Fibroblast of pulmonary artery (primary cell): ENCODE measurements at places on chromosomes 4 and X.

DNA sequence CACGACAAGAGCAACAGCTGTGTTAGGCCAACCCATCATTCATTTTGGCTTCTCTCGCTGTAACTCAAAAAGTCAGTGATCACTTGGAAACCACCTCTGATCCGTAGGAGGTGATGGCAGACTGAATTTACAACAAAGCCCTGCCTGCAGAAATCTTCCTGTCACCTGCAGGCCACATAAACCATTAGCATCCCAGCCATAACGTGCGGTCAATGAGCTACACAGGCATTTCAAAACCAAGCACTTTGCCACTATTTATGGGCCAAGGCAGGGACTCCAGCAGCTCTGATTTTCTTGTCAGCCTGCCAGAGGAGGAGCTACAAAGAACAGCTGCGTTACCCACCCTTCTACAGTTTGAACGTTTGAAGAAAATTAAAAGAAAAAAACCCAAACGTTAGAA, 228.1 kb upstream of the PPARGC1A start:
- DNase-seq: no peak

GRCh38 chr4:64581422-64581821, 172.2 kb upstream of the TECRL start:
- DNase-seq: peak; percentile 62

- no peak for DNase-seq
Measured at GRCh38 chr4:116401293-116401692, 684.1 kb downstream of the TRAM1L1 start.

- DNase-seq: peak; percentile 10
Measured at GRCh38 chr4:24274381-24274941, 309.9 kb downstream of the DHX15 start.

DNA sequence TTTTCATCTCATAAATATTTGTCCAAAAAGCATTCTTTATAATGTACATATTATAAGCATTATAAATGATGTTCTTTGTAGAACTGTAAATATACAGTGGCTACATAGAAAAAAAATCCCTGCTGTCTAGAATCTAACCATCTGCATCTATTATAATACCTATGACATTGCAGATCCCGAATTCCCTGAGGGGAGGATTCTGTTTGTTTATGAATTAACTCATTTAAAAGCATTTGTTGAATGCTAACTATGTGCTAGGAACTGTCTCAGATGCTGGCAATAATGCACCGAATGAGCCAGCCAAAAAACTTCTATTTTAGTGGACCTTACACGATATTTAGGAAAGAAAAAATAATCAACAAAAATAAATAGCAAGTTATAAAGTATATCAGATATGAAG, 189.6 kb downstream of the PACRGL start:
- DNase-seq: no peak

DNA sequence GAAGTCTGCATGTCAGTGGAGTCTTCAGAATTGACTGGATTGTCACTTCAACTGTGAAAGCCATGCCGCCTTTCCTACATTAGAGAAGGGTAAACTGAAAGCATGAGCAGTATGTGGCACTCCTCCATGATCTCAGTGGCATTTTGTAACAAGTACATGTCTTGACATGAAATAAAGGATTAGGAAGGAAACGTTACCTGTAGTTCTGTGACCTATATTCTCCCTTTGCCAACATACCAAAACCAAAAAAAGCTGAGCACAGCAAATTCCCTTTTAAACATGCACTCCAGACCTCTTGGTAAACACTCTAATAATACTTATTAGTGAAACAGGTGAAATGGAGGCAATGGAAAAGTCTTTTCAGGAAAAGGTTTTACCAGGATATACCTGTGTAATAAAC, 344.2 kb downstream of the GRIA2 start:
- no peak for DNase-seq

DNA sequence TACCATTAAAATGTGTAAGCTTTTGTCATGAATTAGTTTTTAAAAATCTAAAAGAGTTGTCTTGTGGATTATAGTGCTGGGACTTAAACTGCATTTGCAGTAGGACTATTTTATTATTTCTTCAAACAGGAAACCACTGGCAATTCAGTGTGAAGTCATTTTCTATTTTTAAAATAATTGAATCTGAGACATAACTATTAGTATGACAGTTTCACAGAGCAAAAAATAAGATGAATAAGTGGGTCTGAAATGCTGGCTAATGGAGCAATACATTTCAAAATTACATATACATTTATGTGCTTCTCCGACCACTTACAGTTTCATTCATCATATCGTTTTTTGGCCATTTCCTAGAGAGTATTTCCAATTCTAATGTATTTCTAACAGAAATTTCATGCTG, 75.3 kb upstream of the RAPGEF2 start:
- peak; percentile 19 for DNase-seq

DNA sequence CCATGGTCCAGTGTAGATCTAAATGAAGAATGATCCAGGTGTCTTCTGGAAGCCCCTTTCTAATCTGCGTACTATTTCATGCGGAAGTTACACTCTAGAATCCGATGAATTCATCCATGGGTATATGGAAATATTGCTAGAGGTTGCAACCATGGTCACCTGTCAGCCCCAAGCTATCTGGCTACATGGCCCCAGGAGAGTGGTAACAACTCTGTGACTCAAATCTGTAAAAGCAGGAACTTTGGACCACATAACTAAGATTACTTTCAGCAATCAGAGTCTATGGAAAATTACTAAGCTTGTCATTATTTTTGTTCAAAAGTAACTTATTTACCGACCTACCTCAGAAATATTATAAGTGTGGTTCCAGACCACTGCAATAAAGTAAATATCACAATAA, 150.6 kb upstream of the MED14 start:
- DNase-seq: no peak

DNA sequence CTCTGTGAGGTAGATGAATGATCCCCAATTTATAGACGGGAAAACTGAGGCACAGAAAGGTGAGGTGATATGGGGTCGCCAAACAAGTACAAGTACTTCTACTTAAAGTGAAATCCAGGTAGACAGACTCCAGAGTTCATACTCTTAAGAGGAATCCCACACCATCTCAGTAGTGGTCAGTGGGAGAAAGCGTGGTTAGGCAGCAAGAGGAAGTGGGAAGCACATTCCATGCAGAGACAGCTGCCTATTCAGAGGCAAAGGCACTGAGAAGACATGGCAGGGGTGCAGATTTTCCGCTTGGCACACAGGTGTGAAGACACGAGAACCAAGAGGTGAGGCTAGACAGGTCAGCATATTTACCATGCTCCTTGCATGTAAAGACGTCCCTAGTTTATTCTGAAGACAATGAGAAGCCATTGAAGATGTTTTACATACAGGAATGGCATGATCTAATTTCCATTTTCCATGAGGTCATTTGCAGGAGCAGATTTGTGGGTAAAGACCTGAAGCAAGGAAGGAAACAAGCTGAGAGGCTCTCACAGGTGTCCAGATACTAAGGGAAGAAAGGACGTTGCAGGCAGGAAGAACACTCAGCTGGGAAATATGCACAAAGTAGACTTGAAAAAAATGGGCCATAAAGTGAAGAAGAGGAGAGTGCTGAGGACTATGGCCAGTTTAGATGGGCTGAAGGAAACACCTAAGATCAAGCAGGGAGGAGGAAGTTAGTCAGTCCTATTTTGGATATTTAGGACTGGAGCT, 17.3 kb upstream of the CLNK start:
- peak; percentile 6 for DNase-seq

DNA sequence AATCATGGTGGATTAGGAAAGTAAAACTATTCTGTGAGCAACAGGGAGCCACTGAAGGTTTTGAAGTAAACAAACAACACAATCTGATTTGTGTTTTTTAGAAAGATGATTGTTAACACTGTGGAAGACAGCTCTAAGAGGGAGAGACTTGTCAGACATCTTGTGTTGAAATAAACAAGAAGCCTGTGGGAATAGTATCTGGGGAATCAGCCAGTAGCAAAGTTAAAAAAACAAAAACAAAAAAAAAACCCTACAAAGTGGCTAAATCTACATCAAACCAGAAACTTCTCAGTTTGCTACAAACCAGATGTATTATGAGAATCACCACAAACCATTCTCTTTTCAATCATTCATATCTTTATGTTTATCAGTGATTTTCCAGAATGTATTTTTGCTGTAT, 125.7 kb upstream of the GPC4 start:
- DNase-seq: no peak

DNA sequence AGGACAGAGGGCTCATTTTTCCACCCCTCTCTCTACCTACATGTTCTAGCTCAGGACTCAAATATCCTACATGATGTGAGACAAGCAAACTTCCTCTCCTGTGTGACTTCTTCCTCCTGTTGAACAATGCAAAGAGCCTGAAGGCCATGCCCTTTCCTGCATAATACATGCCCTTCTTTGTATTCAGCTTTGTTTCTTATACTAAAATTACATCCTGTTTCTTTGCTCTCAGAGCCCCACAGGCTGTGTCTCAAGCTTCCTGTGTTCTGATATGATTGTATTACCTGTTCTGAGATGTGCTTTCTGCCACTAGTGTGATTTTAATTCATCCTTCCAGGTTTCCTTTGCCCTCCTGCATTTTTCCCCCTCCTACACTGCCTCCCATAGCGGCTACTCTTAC, 166.4 kb upstream of the AFF2 start:
- no peak for DNase-seq

- DNase-seq: no peak
Measured at GRCh38 chrX:23822841-23823240, 39.9 kb downstream of the SAT1 start.

- no peak for DNase-seq
Measured at GRCh38 chrX:23435108-23435507, 100.5 kb downstream of the PTCHD1 start.

GRCh38 chr4:5340991-5341451, 289.7 kb downstream of the STK32B start:
- no peak for DNase-seq

GRCh38 chrX:13152518-13153185, 108.2 kb upstream of the FAM9C start:
- no peak for DNase-seq

DNA sequence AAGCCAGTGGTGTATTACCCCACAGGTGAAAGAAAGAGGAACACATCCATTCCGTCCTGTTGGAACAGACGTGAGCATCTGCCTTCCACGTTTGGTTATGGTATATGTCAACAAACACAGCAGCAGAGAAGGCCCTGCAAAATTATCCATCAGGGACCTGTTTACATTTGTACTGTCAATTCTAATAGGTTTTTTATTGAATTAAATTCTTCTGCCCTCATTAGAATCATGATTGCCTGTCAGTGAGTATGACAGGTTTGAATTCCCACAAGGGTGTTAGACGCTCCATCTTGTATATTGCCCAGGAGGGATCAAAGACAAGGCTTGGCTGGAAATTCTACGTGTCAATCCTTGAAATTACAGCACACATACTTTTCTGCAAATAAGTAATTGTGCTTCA, 339.9 kb upstream of the NOCT start:
- no peak for DNase-seq

DNA sequence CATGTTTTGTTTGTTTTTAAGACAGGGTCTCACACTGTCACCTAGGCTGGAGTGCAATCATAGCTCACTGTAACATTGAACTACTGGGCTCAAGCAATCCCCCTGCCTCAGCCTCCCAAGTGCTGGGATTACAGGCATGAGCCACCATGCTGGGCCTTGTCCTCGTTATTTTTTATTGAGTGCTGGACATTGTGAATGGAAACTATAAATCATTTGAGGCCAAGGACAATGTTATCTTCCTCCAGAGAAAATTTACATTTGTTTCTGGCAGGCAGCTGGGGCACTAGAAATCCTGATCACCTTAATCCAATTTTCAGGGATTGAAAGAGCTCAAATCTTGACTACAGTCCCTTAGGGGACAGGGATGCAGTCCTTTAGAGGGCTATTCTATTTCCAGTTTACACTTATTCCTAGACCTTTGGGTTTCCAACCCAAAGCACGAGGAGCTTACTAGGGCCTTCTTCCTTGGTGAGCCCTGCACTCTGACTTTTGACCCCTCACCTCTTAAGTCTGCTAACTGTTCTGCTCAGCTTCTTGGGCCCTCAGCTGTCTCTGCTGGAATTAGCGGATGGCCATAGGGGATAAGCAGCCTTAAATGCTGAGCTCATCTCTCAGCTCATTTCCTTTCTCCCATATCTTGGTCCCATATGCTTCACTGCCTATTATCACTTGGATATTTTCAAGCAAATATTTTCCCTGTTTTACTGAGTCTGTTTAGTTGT, 23.0 kb upstream of the PDZD4 start:
- DNase-seq: no peak
